ENCODE measurements at places on chromosomes 12 and 14. TPM values are rescaled to one million over a fixed set of nuclear protein-coding genes. Genes with fewer than 3 reads are reported as not detected.

Gene TMEM116
- 7.4 TPM for total RNA-seq

Gene BEGAIN
- 1.3 TPM for total RNA-seq

Gene SYNDIG1L
- not detected for total RNA-seq

Gene SLC25A47
- total RNA-seq: 0.06 TPM

Gene ASIC1
- total RNA-seq: 9.2 TPM

Gene PCBP2
- 145 TPM for total RNA-seq

Gene SRRM4
- not detected for total RNA-seq

Gene FGD6
- total RNA-seq: 3.9 TPM

Gene FMNL3
- total RNA-seq: 9.8 TPM

Gene ARMH4
- total RNA-seq: 3.7 TPM

Gene GSC
- total RNA-seq: not detected

Gene PMCH
- total RNA-seq: not detected

Gene TMEM30B
- total RNA-seq: not detected

Gene CD27
- total RNA-seq: not detected

Gene IFT43
- 43.7 TPM for total RNA-seq

Gene TMEM233
- not detected for total RNA-seq

Gene TRHDE
- not detected for total RNA-seq

Gene ASB2
- total RNA-seq: 7.9 TPM
